ENCODE measurements at places on chromosomes 12 and 14.

GRCh38 chr12:123807670-123808069, 45.6 kb downstream of the DNAH10 start:
- no peak for DNase-seq

DNA sequence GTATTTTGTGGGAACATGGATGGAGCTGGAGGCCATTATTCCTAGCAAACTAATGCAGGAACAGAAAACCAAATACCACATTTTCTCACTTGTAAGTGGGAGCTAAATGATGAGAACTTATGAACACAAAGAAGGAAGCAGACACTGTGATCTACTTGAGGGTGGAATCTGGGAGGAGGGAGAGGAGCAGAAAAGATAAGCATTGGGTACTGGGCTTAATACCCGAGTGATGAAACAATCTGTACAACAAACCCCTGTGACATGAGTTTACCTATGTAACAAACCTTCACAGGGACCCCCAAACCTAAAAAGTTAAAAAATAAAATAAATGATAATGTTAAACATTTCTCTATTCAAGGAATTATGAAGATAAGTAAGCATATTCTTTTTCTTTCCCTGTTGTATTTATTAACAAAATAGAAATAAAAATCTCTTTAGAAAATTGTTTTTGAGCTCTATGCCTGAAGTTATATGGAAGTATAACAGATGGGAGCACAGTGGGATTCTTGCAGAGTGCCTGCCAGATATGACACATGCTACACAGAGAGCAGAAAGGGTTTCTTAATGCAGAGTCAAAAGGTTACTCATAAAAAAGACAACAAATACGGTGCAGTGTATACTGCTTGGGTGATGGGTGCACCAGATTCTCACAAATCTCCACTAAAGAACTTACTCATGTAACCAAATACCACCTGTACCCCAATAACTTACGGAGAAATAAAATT, 52.0 kb upstream of the SYNE2 start:
- DNase-seq = no peak

- DNase-seq = no peak
These were observed 102.1 kb downstream of the BCL11B start for GRCh38 chr14:99169776-99170356.

- no peak for DNase-seq
These were observed 203 bp downstream of the NFATC4 start for GRCh38 chr14:24368212-24368561.

DNA sequence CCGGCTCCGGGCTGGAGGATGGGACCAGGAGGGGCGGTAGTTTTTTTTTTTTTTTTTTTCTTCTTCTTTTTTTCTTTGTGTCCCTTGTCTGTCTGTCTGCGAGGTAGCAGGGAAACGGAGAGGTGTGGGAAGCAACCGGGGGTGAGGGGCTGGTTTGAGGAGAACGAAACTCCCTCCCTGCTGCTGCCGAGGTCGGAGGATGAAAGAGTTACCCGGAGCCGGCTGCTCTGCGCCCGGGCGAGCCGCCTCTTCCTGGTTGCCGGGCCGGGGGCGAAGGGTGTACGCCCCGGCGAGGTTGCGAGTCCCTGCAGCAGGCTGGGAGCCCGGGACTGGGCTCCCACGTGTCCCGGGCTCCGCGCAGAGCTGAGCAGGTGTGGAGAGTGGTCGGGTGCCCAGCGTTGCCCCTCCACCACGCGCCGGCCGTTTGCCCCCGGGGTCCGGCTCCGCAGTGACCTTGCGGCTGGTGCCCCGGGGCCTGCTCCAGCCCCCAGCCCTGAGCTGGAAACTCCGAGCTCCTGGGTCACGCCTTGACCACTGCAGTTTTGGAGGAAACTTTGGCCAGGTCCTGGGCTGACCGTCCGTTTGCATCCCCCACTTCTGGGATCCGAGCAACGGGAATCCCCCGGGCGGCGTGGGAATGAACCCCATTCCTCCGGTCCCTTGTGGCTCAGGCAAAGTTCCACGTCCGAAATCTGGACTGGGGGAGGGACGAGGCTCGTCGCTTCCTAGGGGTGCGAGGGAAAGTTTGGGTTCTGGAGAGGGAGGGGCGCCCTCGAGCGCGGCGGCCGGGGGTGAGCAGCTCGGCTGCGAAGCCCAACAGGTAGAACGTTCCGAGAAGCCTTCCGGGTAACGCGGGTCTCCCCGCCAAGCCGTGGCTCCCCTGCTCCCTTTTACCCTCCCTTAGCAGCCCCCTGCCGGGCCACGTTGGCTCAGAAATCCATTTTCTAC, 1.3 kb downstream of the CHST11 start:
- peak; percentile 55 for DNase-seq

DNA sequence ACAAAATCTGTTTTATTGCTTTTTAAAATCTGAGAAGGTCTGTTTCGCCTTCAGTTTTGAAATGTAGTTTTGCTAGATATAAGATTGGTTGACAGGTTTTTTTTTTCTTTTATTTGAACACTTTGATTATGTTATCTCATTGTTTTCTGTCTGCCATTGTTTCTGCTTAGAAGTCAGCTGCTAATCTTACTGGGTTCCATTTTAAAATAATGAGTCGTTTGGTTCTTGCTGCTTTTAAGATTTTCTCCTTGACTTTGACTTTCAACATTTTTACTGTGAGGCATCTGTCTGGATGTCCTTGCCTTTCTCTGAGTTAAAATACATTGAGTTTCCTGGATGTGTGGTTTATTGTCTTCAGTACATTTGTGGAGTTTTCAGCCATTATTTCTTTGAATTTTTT, 56.7 kb downstream of the ADIPOR2 start:
- no peak for DNase-seq

DNA sequence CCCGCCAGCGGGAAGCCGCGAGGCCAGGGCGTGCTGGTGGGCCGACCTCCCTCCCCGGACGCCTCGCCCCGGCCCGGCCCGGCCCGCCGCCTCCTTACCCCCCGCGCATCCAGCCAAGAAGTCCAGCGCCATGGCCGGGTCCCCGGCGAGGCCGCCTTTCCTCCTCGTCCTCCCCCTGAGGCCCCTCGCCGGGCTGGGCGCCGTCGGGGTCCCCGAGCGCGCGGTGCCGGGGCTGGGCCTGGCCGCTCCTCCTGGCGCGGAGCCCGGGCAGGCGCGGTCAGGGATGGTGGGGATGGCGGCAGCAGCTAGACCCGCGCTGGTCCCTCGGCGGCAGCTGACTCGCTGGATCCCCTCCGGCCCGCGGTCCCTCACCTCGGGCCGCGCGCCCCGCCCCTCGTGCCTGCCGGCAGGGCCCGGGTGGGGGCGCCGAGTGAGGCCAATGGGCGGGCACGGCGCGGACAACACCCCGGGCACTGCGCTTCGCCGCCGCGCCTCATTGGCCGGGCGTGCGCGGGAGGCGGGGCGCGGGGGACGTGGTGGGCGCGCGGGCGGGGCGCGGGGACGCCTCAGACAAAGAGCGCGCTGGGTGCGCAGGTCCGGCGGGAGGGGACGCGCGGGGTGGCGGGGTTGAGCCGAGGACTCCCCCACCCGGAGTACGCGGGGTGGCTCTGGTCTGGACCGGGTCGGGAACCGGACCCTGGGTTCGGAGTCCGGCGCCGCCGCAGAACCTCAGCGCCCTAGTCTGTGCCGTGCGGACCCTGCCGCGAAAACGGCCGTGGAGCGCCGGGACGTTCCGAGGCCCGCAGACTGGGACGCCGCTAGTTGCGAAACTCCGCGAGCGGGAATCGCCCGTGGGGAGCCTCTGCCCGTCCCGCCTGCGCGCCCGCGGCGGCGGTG, at the start of gene SLC25A29:
Gene SLC25A29, minus strand, starts transcription at position 344 of the 897 bp plus-strand sequence. Its CDS starts 212 bp downstream, at position 132.
- peak; percentile 47 for DNase-seq

DNA sequence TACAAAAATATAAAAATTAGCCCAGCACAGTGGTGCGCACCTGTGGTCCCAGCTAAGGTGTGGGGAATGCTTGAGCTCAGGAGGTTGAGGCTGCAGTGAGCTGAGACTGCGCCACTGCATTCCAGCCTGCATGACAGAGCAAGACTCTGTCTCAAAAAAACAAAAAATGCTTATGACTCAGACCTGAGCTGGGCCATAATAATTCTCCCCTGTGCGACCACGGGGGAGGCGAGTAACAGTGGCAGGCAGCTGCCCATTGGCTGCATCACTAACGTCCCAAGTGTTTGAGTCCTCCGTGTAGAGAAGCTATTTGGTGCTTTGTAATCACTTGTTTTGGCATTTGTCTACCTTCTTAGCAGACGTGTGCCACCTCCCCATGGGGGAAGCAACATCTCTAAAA, 24.9 kb downstream of the PSMC1 start:
- no peak for DNase-seq
